Stimulated activated CD4-positive, alpha-beta T cell treated with anti-CD3 and anti-CD28 coated beads, Interleukin-4, amount 100 ng/mL, for 1 hour (primary cell): ENCODE measurements at places on chromosomes 5 and 9.

- peak; percentile 2 for DNase-seq
Measured at GRCh38 chr9:107213561-107214028, 69.5 kb upstream of the RAD23B start.

GRCh38 chr5:39857041-39857440 is 432.3 kb upstream of the DAB2 start:
- DNase-seq = no peak

DNA sequence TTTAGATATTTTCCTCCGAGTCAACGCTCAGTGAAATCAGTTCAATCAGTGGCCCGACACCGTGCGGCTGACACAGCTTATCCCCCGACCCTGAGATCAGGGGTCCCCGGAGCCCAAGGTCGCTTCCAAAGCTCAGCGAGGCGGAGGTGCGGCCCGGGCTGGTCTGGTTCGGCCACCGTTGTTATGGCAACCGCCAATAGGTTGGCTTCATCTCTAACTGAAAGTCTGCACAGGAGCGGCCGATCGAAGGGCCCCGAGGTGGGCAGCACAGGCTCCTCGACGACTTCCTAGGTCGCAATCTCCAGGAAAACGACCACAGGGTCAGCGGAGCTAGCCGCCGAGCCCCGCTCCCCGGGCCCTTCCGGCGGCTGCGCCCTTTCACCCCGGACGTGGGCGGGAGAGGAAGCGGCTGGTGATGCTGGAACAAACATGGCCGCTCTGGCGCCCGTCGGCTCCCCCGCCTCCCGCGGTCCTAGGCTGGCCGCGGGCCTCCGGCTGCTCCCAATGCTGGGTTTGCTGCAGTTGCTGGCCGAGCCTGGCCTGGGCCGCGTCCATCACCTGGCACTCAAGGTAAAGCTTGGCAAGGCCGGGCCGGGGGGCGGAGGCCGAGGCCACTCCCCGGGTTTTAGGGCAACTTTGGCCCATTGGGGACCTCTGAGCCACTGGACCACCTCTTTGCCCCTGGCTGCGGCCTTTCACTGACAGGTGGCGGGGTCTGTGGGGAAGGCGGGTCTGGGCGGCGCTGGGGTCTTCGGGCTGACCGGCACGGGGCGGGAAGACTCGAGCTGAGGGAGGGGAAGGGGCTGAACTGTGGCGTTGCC is at the start of gene GPR107:
Gene GPR107 (plus strand): TSS at position 403 of the 821 bp plus-strand sequence. CDS start 27 bp downstream, at position 430.
- peak; percentile 81 for DNase-seq

- DNase-seq = no peak
Measured at GRCh38 chr5:180870276-180871068, 9.4 kb upstream of the ZFP62 start.

GRCh38 chr5:167950126-167950721 is 341.2 kb upstream of the WWC1 start:
- DNase-seq = no peak

GRCh38 chr5:126865299-126865698 is 88.4 kb downstream of the LMNB1 start:
- no peak for DNase-seq

DNA sequence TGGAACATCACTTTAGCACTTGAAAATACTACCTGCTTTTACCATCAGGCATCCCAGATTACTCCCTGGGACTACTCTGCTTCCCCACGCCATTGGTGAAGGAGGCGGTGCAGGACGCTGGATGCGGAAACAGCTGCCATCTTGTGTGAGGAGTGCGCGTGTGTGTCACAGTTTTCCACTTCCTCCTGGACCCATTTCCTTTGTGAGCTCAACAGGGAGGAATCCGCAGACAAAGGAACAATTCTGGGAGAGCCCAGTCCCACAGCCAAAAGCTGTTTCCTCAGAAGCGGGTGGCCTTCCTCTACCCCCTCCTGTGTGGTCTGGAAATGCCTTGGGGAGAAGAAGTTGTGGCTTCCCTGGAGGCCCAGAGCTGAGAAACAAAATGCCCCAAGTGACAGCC is 16.8 kb downstream of the AFAP1L1 start:
- no peak for DNase-seq

DNA sequence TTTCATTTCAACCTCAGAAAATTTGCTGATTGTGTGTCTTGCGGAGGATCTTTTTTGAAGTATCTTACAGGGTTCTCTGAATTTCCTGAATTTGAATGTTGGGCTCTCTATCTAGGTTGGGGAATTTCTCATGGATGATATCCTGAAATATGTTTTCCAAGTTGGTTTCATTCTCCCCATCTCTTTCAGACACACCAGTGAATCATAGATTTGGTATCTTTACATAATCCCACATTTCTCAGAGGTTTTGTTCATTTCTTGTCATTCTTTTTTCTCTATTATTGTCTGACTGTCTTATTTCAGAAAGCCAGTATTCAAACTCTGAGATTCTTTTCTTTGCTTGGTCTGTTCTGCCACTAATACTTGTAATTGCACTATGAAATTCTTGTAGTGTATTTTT is 456.9 kb downstream of the PRELID2 start:
- DNase-seq = no peak

GRCh38 chr9:105373723-105374122 is 74.1 kb upstream of the FSD1L start:
- DNase-seq = no peak

GRCh38 chr5:324736-325612 is 3.5 kb downstream of the AHRR start:
- DNase-seq = no peak

- no peak for DNase-seq
Measured at GRCh38 chr9:80076162-80076561, 504.4 kb downstream of the TLE4 start.

- no peak for DNase-seq
Measured at GRCh38 chr5:14063691-14064090, 79.5 kb upstream of the TRIO start.

GRCh38 chr9:133471551-133472276 is 7.2 kb downstream of the SLC2A6 start:
- DNase-seq = no peak

DNA sequence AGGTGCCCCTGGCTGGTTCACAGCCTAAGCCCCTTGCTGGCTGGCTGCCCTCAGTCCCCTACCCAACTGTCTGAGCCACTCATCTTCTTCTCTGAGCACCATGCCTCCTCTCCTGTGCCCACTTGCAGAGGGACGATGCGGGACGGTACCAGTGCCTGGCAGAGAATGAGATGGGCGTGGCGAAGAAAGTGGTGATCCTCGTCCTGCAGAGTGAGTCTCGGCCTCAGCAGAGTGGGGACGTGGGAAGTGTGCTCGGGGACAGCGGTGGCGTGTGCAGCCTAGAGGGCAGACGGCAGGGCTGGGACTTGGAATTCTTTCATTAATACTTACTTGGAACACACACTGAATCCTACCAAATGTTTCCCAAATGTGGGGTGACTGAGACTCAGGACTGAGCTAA is 34.3 kb upstream of the ASS1 start:
- DNase-seq = no peak

DNA sequence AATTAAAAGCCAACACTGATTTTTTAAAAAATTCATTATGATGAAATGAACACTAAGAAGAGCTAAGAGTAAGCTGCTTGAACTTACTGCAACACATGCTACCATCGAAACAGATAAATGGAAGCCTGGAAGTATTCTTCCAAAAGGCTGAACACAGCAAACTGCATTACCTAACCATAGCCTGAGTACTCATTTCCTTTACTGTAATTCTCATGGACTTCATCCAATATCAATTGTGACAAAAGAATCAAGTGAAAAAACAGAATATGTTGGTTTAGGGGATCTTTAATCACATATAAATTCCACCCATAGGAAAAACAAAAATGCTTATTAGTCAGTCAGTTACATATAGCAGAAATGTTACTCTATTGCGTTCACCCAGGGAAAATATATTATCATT is 68.5 kb downstream of the DROSHA start:
- no peak for DNase-seq

DNA sequence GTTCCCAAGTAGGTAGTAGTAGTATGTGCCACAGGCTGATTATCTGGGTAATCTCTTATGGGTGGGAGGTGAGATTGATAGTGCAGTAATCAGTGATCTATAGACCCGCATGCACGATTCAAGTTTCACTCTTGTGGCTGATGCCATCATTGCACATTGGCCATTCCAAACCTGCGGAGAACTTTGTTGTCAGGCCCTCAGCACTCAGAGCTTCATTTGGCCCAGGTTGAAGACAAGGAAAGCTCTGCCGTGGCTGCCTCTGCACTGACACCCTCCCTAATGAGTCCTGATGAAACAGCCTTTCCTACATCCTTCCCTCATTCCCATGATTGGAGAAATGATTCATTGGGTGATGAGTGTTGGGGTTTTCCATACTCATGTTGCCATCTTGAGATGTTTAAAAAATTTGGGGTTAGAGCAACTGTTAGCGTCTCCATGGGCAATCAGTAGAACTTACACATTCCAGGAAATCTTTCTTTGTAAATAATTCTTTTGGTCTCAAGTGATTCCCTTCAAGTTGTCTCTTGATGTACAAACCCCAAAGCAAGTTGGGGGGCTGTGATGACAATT is 22.9 kb downstream of the PROP1 start:
- DNase-seq = no peak

DNA sequence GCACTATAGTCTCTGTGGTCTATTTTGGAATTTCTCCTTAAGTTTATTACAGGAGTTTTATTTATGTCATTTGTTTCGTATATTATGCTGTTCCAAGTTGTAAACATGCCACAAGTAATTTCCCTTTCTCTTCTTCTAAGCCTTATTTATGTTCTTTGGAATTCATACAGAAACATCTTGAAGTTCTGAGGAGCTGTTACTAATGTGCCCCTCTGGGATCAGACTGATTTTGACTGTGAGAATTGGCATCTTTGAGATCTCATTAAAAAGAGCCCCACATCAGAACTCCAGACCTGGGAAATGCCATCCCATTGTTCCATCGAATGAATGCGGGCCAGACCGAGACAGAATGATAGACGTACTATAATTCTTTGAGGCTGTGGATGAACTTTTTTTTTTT is 138.8 kb upstream of the CD180 start:
- no peak for DNase-seq

DNA sequence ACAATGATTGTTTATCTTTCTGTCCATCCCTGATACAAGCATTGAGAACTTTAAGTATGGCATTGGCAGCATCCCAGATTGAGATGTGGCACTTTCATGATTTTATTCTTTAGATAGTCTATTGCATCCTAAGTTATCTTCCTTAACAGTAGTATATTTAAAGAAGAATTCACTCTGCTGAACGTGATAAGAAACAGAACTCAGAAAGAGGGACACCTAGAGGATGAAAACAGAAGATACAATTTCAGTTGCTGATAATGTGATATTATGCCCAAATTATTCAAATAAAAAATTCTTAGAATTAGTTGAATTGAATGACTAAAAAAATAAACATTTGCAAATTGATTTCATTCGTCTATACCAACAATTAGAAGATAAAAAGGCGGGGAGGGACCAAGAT is 218.1 kb upstream of the DMRTA1 start:
- DNase-seq = no peak

DNA sequence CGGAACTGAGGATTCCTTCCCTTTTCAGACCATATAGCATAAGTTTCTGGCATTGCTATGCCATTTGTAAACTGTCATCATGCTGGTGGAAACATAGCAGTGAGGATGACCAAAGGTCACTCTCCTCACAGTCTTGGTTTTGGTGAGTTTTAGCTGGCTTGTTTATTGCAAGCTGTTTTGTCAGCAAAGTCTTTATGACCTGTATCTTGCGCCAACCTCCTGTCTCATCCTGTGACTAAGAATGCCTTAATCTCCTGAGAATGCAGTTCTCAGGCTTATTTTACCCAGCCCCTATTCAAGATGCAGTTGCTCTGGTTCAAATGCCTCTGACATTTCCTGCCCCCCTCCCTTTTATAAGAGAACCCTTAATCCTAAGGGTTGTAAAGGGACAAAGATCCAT is 26.7 kb upstream of the GRIA1 start:
- no peak for DNase-seq

GRCh38 chr5:142167458-142167857 is 58.9 kb downstream of the NDFIP1 start:
- no peak for DNase-seq

GRCh38 chr9:88950341-88951154 is 40.7 kb upstream of the S1PR3 start:
- DNase-seq = no peak
